ENCODE measurements at places on chromosomes 7 and 10.

GRCh38 chr10:60384708-60385398 is 4.8 kb downstream of the ANK3 start:
- no peak for DNase-seq

- DNase-seq, result no peak
These were observed 187.6 kb downstream of the CFTR start for GRCh38 chr7:117667456-117667855.

- DNase-seq, result no peak
These were observed 540.7 kb downstream of the DNAJB6 start for GRCh38 chr7:157877298-157878090.

GRCh38 chr7:51847461-51848134 is 531.0 kb upstream of the COBL start:
- peak; percentile 9 for DNase-seq

DNA sequence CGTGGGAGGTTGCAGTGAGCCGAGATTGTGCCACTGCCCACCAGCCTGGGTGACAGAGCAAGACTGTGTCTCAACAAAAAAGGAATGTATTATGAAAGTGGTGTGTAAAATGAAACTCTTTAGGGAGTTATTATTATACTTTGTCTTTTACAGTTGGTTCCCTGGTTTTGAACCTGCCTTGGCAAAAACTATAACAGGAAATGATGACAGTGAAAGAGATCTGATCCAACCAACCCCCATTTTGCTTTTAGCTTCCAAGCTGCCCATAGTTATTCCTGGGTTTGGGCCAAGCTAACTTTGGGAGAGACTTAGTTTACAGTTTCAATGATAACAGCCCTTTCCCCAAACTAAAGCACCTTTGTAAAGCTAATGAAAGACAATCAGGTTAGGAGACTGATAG is 34.1 kb upstream of the NMT2 start:
- DNase-seq, result no peak

- no peak for DNase-seq
These were observed 1.4 kb downstream of the MINDY3 start for GRCh38 chr10:15858861-15859281.

GRCh38 chr10:5293691-5294550 is 70.8 kb upstream of the UCN3 start:
- peak; percentile 82 for DNase-seq

GRCh38 chr10:69470463-69471384 is 19.5 kb downstream of the TSPAN15 start:
- no peak for DNase-seq

- DNase-seq, result no peak
These were observed 552.5 kb upstream of the FOXK1 start for GRCh38 chr7:4129481-4130122.

DNA sequence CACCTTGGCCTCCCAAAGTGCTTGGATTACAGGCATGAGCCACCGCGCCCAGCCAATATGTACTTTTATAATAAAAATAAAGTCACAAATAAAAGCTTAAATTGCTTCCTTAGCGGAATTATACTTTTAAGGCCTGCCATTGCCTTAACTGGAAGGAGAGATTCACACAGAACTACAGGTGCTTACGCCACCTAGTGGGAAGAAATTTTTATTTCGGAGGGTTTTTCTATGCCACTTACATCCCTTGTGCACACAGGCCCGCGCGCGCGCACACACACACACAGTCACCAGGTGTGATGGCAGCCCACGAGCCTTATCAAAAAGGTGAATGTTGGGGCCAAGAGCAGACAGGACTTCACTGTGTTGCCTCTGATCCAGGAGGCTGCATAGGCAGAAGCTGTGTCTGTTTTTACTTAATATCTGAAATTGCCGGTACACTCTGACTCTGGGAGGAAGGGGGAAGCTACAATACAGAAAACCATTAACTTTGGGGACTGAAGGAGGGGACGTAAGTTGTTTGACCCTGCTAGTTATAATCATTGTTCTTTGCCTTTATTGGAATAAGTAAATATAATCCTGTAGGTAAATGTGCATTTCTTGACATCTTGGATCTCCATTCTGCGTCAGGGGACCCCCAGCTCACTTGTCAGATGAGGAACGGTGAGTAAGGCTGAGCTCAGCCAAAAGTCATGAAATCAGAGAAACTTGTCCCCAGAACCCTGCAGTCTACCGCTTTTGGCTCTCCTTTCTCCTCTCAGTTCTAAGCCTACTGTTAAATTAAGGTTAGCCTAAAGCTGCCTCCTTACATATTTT is 87.1 kb downstream of the SLC16A9 start:
- peak; percentile 78 for DNase-seq

GRCh38 chr10:89563861-89564478 is 28.6 kb upstream of the SLC16A12 start:
- DNase-seq, result peak; percentile 79

DNA sequence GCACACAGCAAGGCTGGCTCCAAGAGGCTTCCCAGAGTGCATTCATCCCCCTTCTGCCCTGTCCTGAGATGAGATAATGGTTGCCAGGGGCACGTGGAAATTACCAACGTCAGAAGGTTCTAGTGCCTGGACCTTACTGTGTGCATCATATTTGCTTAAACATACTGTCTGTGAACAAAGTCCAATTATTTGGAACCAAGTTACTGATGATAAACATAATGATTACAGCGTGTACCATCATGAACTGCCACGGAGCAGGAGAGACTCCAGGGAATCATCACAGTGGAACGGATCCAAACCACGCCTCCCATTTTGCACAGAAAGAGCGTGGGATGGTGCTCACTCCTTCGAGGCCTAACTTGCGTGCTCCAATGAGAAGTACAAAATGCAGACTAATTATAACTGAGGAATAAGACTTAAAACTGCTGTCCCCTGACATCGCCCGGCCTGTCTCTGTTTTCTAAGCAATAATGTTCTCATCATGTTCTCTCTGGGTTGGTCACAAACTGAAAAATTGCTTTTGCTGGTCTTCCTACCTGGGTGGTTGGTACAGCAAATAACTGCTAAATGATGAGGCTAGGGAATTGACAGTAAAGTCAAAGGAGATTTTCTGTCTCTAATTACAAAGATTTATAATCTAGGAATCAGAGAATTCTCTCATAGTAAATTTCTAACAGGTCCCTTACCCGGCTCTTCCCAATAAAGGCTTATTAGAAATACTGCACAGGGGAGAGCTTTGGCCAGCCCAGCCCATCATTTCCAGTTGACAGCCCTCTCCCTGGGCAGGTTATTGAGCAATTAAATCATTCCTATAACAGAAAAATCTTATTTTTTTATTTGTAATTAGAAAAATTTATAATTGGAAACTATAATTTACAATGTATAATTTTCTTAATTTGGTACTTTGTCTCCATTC is 182.2 kb downstream of the CAMK1D start:
- DNase-seq, result no peak

- no peak for DNase-seq
These were observed 189.5 kb downstream of the ZNF438 start for GRCh38 chr10:30842185-30842584.

GRCh38 chr10:34650156-34650555 is 164.9 kb downstream of the PARD3 start:
- DNase-seq, result no peak
